ENCODE measurements at places on chromosomes 6 and 20.

DNA sequence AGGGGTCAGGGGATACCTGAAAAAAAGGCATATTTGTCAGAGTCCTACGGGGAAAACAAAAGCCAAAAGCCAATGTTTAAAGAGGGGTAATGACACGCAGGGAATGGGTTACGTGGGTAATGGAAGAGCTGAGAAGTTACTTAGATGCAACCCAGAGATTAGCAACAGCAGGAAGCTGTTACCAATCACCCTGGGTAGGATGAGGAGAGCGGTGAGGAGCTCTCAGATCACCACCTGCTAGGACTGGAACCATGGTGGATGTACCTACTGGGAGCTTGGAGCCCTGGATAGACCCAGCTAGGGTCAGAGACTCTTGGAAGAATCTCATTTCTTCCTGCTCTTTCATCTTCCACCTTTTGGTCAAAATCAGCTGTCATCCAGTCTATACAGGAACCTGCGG lies 51.2 kb upstream of the RNF24 start:
- DNase-seq, result no peak

DNA sequence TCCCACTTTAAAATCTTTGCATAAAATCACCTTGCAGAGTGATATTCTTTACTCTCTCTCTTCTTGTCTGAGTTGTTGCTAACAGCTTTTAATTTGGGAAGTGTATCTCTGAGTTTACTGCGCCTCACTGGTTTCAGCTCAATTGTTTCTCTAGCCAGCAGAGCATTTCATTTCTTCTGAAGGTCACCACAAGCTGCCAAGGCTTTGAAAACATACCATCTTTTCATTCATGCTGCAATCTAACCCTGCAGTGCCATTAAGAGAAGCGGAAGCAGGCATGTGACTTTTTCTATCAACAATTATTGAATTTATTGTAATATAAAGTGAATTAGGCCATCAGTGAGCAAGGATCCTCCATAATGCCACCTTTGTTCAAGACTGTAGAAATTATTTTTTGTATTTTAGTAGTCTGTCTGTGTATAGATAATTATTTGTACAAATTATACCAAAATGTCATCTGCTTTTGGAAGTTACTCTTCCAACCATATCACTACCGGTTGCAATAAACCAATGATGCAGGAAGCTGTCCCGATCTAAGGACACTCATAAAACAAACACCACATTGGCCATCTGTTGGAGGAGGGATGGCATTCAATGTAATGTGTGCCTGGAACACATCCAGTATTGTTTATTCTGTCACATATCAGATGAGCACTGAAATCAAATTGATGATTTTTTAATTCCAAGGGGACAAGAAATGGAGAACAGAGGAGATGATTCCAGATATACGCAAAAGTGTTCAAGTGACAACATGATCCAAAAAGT lies 26.8 kb downstream of the HS3ST5 start:
- DNase-seq, result no peak

GRCh38 chr6:36912030-36912454 lies 26.3 kb downstream of the C6orf89 start:
- no peak for DNase-seq

- DNase-seq, result no peak
Measured at GRCh38 chr6:64224819-64225218, 589.2 kb downstream of the PHF3 start.

DNA sequence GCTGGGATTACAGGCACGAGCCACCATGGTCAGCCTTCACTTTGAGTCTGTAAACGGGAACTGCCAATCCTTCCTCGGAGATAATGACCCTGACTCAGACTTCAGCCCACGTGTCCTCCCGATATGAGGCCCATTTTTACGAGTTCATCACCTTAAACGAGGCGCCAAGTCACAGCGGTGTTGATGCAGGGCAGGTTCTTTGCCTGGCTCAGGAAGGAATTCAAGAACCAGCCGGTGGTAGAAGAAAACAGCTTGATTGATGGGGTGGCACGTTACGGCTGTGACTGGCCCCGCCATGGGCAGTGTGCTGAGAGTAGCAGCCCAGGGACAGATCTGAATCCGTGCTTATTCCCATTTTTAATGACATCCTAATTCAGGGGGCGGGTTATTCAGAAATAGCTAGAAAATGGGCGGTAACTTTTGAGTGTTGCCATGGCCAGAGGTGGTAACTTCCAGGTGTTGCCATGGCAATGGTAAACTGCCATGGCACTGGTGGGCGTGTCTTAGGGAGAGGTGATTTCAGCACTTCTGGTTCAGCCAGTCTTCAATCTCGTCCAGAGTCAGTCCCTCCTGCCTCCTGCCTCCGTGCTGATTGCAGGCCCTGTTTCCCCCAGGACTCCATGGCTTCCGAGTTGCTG lies 9.1 kb upstream of the MAP1LC3A start:
- DNase-seq, result peak; percentile 69

DNA sequence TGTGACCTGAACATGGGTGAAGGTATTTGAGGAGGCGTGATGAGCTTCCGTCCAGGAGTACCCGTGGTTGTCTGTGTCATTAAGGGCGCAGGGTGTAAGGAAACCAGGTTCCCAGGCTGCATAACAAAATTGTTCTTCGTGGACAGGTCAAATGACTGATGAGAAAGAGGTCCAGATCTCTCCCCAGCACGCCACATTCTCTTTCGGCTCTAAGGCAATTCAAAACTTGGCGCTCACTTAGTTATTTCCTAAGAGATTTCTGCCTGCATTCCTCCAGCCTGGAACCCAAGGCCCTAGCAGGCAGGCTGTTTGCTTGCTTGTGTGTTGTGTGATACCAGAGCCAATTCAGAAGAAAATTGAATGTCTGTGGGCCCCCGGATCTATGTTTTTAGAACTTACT lies 139.9 kb downstream of the AGPAT4 start:
- DNase-seq, result no peak

GRCh38 chr6:118685823-118686449 lies 34.5 kb upstream of the CEP85L start:
- DNase-seq, result no peak

DNA sequence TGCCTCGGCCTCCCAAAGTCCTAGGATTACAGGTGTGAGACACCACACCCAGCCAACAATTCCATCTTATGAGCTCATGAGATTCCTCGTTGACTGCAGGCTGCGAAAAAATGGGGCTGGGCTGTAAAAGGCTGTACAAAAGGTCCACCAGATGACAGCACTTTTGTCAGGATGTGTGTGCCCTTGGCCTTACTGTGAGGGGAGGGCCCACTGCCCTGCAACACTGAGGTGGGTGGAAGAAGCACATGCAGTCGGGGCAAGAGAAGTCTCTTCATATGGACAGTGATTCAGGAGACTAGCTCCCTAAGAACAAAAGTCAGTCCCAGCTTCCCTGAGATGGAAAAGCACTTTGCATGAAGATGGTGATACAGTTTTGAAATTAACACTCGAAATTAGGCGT lies 50.5 kb downstream of the KCTD20 start:
- no peak for DNase-seq

- DNase-seq, result no peak
Measured at GRCh38 chr6:3352678-3353077, 93.9 kb downstream of the PSMG4 start.

- no peak for DNase-seq
Measured at GRCh38 chr20:39338469-39339376, 376.6 kb downstream of the DHX35 start.

DNA sequence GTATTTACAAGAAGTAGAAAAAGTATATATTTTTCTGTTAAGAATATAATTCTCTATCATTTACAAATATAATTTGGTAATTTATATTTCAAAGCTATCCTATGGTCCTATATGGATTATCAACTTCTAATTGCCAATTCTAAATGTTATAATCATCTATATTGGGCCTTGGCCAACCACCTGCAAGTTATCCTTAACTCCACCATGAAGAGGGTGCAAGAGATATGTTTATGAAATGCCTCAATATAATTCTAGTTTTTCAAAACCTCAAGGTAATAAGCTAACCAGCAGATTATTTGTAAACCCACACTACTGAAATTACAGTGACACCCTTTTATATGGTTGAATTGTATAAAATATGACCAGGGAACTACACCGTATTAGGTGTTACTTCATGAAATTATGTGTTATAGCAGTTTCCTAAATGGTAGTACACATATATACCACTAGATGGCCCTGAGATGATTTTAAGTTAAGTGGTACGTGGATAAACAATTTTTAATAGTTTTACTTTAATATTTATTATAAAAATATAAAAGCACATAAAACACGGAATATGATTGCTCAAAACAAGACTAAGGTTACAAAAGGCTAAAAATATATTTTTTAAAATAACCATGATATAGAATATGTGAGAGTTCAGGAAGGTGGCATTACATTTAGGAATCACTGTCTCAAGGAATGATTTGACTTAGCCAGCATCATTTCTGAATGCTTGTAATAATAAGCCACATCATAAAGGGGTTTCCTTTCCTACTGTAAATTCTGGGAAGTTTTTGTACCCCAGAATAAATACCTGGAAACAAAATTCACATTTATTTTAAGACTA lies 9.8 kb upstream of the PNISR start:
- DNase-seq, result no peak
